ENCODE measurements at places on chromosomes 2 and 18.

- DNase-seq: no peak
These were observed 22.4 kb upstream of the EML6 start for GRCh38 chr2:54701029-54701428.

GRCh38 chr2:203936535-203936934, at the start of gene ICOS:
Gene ICOS (plus strand): TSS chr2:203936763. CDS start chr2:203936815, 52 bp downstream.
- DNase-seq: no peak

- DNase-seq: peak; percentile 29
These were observed 9.1 kb downstream of the CNNM4 start for GRCh38 chr2:96769814-96770213.

GRCh38 chr2:69734854-69735544, 6.9 kb upstream of the ANXA4 start:
- no peak for DNase-seq

GRCh38 chr18:58726671-58727070, 55.4 kb downstream of the MALT1 start:
- DNase-seq: no peak

DNA sequence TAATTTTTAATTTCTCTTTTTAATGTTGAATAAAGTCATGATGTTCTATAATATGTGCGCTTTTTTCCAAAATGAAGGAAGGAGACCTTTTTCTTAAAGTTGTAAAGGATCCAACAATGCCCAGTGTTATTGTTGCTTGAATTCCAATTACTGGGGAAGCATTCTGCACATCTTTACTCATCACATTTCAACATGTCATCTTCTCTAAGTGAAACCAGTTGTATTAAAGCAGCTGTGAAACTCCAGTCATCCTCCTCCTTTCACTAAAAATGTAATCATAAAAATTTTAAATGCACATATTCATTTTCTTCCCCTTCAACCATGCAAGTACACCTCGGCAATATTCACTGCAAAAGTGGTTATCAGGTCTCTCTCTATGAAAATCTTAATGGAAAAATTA, 722.7 kb downstream of the TSN start:
- DNase-seq: no peak

GRCh38 chr2:21422724-21423522, 299.2 kb downstream of the TDRD15 start:
- DNase-seq: no peak

DNA sequence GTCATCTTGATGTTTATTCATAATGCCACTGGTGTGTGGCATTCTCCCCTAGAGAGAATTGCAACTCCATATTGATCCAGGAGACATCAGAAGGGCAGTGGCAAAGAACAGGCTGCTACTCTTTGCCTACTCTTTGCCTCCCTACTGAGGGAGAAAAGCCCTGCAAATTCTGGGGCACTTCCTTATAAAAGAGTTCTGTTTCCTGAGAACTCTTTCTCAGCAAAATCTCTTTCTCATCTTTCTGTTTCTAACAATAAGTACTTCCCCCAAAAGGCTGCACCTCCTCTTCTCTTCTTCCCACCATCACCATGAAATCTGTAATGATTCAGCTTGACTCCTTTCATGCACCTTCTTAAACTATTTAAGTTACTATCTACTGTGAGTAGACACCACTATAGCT, 270.3 kb downstream of the MREG start:
- DNase-seq: no peak

DNA sequence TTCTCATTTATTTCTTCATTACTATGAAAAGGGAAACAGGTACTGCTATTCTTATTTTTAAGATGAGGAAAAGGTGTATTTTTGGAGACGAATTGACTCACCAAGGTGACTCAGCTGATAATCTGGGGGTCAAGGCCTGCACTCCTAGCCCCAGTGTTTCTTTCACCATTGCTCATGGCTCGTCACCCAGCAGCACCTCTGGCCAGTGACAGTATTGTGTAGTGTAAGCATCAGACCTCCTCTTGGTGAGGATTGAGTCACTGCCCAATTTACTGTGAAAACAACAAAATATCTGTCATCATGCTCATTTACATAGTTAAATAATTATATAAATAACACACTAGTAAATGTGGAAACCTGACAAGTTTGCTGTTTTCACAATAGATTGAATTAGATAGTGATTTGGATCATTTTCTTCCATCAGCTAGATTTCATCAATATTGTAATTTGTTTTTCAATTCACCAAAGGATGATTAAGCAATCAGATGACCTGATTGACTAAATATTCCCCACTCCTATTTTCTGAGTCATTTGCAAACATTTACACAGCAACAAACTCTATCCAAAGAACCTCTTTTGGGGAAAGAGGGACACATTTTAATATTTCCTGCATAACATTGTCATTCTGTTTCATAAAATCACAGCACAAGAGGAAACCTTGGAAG, 492.8 kb upstream of the RAB12 start:
- no peak for DNase-seq

GRCh38 chr2:224033601-224034000, 5.5 kb downstream of the SERPINE2 start:
- no peak for DNase-seq

- no peak for DNase-seq
These were observed 352.0 kb downstream of the TNS1 start for GRCh38 chr2:217650716-217651360.

GRCh38 chr2:239238839-239239606, 161.8 kb downstream of the HDAC4 start:
- no peak for DNase-seq

DNA sequence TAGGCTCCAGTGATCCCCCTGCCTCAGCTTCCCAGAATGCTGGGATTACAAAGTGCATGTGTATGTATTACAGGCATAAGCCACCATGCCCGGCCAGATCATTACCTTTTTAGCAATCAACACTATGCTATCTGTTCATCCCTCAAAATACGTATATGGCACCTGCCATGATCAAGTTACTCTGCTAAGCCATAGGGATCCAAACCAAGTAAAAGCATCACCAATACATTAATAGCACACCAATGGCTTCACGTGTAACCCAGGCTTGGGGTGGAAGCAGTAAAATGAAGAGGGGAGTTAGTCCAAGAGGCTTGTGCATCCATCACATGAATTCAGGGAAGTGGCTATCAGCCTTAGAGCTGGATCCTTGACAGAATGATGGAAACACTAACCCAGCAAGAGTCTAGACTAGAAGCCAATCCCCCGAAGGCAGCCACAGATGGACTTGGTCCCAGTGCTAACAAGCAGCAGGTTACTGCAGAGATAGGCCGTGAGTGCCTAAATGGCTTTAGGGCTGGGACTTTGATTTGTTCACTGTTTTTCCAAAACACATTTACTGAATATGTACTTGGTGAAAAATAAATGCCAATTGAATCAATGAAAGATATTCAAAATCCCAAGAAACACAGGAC, 11.3 kb downstream of the HDLBP start:
- peak; percentile 34 for DNase-seq

GRCh38 chr2:176246331-176246730, 22.9 kb upstream of the MTX2 start:
- DNase-seq: no peak

DNA sequence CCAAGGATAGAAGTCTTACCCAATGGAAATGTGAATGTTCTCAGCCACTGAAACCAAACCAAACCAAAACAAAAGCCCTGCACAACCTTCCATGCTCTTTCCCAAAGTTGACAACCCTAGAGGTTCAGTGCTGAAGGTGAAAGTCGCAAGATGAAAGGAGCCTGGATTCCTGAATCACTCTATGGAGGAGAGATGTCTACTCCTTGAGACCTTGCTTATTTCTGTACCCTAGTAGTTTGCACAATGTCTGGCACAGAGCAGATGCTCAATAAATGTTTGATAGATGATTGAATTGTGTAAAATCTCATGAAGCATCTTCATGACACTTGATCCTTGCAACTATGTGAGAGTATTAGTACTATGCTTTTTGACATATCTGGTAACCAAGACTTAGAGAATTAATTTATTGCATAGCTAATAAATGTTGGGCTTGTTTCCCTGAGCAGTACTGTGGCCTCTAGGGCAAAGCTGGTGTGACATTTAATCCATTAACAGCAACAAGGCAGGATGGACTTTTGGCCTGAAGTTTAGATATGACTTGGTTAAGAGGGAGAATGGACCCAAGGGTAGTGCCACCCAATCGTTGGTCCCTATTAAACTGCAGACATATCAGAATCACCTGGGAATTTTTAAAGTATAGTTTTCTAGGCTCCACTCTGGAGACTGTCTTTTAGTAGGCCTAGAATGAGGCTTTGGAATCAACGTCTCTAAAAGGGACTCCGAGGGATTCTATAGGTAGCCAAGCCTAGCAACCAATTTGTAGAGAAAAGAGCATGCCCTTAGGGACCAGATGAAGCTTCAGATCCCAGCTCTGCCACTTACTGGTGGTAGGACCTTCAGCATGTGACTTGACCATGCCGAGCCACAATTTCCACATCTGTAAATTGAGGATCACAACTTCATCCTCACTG, 145.9 kb downstream of the DDX1 start:
- DNase-seq: no peak

- DNase-seq: no peak
These were observed 14.7 kb upstream of the IKZF2 start for GRCh38 chr2:213166109-213166508.

DNA sequence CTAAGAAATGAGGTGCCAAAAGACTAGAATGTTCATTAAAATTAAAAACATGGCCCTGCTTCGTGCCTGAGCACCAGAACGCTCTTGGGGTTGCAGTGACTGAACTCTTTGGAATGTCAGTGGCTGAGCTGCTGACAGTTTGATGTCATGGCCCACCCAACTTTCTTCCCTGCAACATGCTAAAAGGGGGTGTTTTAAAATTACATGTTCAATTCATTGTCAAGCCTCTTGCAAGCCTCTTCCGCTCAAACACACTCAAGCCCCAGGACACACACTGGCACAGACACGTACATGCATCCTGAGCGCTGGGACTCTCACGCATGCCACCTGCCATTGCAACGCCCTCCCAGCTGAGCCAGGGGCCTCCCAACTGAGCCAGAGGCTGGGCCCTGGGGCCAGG, 12.6 kb downstream of the RUFY4 start:
- DNase-seq: no peak

DNA sequence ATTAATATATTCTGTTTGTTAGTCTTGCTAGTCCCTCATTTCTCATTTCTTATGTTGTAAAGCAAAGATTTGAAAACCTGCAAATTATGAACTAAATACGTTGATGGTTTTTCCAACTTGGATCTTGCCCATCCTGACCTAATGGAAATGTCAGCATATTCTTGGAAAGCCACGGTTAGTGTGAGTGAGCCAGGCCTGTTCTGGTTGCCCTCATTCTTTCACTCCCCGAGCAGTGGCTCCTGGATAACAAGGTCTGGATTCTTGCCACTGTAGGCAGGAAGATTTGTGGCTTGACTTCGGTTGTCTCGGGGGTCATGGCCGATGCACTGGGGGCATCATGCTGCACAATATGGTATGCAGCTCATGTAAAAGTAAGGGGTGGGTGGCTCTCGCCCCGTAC, 359.1 kb downstream of the MEIS1 start:
- DNase-seq: no peak

GRCh38 chr2:68789603-68790002, 55.0 kb downstream of the ARHGAP25 start:
- no peak for DNase-seq

GRCh38 chr2:112345030-112346027, 69.9 kb downstream of the ZC3H6 start:
- no peak for DNase-seq

GRCh38 chr2:134603966-134604365, 114.8 kb downstream of the TMEM163 start:
- DNase-seq: no peak

DNA sequence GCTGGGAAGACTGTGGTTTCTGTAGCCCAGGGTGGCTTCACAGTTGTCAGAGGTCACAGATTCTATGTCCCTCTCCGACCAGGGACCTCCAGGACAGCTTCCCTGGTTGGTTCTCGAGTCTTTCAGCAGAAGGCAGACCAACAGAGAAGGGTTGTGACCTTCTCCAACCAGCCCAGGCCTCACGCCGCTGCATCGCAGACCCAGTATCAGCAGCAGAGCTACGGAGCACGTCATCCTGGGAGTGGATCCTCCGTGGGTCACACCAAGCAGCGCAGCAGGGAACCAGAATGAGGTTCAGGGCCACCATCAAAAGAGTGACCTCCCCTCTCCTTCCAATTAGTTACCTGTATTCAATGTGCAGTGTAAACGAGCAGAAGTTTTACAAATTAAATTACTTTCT, 49.3 kb downstream of the ST3GAL5 start:
- DNase-seq: no peak

- no peak for DNase-seq
These were observed 2.6 kb upstream of the KRCC1 start for GRCh38 chr2:88058191-88058590.

GRCh38 chr2:238106339-238106697, 6.2 kb downstream of the ESPNL start:
- peak; percentile 27 for DNase-seq

DNA sequence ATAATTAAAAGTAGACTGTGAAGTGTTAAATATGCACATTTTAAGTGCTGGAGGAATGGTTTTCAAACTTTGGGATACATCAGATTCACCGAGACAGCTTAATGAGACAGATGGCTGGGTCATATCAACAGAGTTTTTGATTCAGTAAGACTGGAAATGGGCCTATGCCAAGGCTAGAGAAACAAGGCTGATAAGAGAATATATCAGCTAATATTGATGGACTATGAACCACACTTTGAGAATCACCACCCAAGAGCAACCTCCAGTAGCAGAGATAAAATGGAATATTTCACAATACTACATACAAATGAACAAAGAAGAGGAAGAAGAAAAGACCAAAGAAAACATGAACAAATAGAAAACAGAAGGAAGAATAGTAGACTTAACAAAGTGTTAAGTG, 450.2 kb upstream of the KLHL29 start:
- no peak for DNase-seq

DNA sequence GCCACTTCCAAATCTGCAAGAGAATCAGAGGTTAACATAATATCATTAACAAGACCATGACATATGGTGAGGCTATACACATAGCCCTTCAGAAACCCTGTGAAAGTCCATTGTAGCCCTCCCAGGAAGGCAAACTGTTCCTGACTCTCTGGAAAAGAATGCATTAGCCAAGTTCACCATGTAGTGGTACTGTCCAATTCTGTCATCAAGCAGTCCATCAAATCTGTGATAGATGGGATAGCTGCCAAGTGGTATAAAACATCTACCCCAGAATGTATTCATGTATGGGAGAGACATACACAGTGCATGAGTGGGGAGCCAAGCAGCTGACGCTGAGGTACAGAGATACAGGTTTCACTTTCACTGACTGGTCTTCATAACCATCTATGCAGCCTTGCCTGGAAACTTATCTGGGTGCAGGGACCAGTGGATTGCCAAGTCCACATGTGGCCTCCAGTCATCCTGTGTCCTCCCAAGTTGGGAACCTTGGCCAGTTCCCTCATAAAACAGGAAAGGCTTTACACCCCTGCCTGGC, 281.1 kb downstream of the MBD2 start:
- DNase-seq: no peak

- no peak for DNase-seq
These were observed 640.7 kb upstream of the ACVR2A start for GRCh38 chr2:147204102-147204501.

- no peak for DNase-seq
These were observed 33.4 kb downstream of the ARHGAP25 start for GRCh38 chr2:68767996-68768395.

- no peak for DNase-seq
These were observed 157.7 kb downstream of the HNMT start for GRCh38 chr2:138121666-138122661.

GRCh38 chr2:51624995-51625394, 593.1 kb upstream of the NRXN1 start:
- no peak for DNase-seq

All from glutamatergic neuron (in vitro differentiated cells).